ENCODE measurements at places on chromosomes 1 and 21.

DNA sequence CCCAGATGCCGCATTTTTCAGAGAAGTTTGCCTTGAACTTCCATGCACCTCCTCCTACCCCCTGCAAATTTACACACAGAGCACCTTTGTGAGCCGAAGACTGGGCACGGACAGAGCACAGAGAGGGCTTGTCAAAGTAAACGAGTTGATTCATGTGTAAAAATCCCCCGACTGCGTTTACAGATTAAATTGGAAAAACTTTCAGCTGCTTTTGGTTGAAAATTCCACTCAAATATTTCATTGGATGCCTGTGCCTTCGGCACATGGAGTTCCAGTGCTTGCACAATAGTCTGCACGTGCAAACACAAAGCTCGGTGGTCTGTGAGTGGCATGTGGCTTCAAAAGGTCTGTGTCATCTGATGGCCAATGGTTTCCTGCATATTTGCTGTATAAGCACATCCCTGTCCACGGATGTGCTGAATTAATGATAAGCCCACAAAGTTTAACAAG, 177.5 kb downstream of the SETD4 start:
- no peak for DNase-seq

DNA sequence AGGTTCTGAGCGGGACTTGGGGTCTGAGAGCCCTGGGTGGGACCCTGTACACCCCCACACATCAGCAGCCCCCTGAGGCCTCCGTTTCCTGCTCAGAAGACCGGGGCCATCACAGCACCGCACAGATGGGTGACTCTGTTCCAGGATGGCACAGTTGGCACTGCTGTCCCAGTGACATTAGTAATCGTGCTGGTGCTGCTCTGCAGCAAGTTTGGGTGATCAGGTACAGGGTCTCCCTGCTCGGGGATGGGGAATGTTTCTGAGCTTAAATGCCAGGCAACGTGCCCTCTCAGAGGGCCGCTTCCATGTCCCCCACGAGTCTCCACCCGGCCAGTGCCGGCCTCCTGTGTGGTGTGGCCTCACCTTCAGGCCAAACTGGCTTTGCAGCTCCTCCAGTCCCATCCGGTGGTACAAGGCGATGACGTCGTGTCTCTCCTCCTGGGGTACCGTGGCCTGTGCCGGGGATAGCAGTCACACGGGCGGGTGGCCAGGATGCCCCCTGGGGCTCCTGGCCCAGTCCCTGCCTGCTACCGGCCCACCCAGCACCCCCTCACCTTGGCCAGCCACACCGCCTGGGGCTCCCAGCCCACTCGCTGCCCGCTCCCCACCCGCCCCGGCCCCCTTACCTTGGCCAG, 17.1 kb downstream of the PRXL2B start:
- no peak for DNase-seq

GRCh38 chr1:22494144-22494543, 42.5 kb downstream of the ZBTB40 start:
- DNase-seq = no peak

- DNase-seq = no peak
These were observed 100.5 kb downstream of the GLIS1 start for GRCh38 chr1:53638360-53639035.

- DNase-seq = no peak
These were observed 2.5 kb upstream of the POGK start for GRCh38 chr1:166836733-166837132.

DNA sequence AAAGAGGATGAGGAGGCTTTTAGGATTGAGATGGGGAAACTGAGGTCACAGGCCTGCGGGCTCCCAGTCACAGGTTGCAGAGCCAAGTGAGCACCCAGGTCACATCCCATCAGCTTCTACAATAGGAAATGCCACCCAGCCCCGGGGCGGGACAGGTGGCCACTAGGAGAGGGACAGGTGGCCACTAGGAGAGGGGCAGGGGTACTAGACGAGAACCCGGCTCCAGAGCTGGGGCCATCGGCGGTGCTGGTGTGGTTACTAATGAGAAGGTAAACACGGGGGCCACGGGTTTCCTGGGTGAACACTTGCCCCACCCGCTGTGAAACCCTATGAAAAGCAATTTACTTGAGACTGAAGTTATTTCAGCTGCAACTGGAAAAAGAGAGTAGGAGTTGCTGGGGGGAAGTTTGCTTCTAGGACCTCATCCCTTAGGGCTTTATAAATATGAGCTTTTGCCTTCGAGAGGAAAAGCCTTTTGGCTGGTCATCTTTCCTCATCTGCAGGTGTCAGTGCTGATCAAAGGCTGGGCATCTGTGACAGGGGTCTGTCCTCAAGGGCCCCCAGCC, 52.5 kb downstream of the MRPL37 start:
- no peak for DNase-seq

- DNase-seq = no peak
These were observed 29.5 kb downstream of the CD247 start for GRCh38 chr1:167488786-167489185.

DNA sequence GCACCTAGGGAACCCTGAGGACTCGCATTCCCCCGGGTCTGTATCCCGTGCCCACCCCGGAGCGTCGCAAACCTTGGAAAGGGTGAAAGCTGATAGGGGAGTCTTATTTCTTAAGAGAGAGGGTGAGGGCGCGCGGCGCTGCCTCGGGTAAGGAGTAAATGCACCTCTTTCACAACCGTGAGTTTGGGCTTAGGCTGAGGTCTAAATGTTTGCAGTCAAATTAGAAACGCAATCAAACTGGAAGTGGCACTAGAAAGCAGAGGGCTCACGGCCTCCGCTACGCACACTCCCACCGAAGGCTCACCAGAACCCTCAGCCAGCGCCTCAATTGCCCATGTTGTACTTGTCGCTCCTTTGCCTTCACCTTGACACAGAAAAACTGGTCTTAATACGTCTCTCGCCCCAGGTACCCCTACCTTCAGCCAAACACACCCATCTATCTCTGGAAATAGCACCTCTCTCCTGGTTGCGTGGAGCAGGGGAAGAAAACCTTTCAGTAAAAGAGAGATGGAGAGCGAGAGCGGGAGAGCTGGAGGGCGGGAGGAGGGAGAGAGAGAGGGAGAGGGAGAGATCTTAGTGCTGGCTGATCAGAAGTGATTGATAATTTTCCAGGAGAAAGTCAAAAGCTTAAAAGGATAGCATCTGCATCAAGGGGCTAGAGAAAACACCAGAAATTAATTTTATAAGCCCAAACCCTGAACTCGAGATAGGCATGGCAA, 1.7 kb upstream of the HLX start:
- no peak for DNase-seq

- no peak for DNase-seq
These were observed 14.0 kb downstream of the KRTAP21-2 start for GRCh38 chr21:30733026-30733425.

GRCh38 chr21:28943631-28944030, 49.0 kb downstream of the LTN1 start:
- DNase-seq = no peak

- no peak for DNase-seq
These were observed 19.1 kb upstream of the CGN start for GRCh38 chr1:151492120-151492519.

DNA sequence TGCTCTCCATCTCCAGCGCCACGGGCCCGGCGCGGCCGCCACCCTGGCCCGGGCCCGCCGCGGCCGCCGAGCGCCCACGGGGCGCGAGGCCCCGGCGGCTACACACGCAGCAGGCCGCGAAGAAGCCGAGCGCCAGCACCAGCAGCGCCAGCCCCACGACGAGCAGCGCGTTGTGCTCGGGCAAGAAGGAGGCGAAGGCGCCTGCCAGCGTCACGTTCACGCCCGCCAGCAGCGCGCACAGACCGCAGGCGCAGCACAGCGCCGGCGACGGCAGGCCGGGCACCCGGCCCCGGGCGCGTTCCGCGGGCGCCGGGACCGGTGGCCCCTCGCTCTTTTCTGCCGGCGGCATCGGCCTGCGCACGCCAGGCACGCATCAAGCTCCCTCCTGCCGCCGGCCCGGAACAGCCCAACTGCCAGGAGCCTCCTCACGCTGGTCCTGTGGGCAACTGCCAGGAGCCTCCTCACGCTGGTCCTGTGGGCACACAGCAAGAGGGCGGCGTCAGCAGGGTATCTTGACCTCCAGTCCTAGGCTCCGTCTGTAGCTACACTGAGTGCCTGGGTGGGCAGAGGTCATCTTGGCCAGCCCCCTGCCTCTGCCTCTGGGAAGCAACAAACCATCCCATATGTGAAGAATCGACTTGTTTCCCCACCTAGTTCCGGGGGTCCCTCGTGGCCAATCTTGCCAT, 18.1 kb downstream of the KNCN start:
- DNase-seq = no peak

GRCh38 chr21:31682620-31683019, 23.1 kb downstream of the SOD1 start:
- DNase-seq = no peak

- DNase-seq = no peak
These were observed 536.3 kb downstream of the KIF26B start for GRCh38 chr1:245690946-245691541.

- DNase-seq = no peak
These were observed 30.6 kb upstream of the TADA1 start for GRCh38 chr1:166906647-166907046.

- no peak for DNase-seq
These were observed 77.1 kb downstream of the PBX1 start for GRCh38 chr1:164635803-164636731.

GRCh38 chr1:19441048-19441780, 44.1 kb downstream of the CAPZB start:
- no peak for DNase-seq

DNA sequence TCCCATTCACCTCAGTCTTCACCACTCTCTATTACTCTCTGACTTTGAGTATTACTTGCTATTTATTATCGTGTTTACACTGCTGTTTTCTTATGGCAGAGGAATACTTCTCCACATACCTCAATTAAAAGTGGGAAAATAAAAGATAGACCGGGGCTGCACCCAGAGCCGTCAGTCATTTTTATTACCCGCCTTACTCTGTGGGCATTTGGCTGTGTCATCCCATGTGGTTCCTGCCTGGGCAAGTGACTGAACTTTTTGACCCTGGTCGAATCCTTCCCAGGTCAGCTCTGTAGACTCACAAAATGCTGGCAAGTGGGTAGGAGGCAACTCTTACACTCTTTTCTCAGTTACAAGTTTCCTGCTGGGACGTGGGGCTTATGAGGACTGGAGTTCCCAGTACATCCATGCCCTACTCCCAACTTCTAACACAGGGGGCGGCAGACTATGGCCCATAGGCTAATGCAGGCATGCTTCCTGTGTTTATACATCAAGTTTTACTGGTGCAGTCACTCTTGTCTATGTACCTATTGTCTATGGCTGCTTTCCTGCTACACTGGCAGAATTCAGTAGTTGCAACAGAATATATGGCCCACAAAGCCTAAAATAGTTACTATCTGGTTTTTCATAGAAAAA, 69.5 kb upstream of the KCND3 start:
- DNase-seq = no peak

DNA sequence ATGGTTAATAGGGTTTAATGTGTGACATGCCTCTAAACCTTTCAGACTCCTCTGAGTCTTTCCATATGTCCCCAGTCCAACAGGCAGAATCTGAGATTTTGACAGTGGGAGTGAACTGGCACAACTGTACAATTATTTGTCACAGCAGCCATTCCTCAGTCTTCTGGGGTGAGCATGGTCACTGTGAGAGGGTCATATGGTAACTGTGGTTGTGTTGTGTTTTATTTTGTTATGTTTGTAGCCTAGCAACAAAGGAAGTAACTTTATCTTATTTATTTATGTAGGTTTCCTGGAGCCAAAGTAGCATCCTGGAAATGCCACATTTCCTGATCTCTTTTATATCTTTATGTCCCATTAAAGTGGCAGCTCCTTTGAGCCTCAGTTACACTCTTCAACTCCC, 1067.9 kb downstream of the TTLL7 start:
- DNase-seq = no peak

- DNase-seq = no peak
These were observed 102.7 kb downstream of the RNF220 start for GRCh38 chr1:44507490-44508396.

DNA sequence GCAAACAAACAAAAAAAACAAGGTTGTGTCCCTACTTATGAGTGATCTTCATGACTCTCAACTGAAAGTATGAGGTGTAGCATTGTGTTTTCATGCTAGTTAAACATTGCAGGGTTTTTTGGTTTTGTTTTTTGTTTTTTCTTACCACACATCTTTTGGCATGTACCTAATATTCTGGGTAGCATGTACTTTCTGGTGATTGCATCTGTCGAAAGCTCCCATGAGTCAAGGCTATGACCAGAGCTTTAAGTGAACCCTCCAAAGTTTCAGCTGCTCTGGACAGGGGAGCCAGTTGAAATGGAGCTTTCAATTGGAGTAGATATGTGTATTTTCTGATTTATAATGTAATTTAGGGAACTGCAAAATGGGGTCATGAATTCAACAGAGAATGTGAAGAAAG, 115.5 kb downstream of the KCNK2 start:
- DNase-seq = no peak

DNA sequence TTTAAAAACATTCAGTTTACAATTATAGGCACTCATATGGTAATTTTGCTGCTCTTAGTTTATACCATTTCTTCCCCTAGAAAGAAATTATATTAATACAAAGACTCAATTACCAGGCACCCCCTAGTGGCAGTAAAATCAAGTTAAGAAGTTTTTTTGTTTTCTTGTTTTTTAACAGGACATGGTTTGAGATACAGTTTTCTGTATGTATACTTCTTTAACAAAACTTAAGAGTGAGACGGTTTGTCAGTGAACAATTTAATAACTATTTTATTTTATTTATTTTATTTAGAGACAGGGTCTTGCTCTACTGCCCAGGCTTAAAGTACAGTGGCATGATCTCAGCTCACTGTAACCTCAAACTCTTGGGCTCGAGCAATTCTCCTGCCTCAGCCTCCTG, 224.6 kb downstream of the FAF1 start:
- DNase-seq = no peak
